ENCODE measurements at places on chromosomes 1 and 21.

DNA sequence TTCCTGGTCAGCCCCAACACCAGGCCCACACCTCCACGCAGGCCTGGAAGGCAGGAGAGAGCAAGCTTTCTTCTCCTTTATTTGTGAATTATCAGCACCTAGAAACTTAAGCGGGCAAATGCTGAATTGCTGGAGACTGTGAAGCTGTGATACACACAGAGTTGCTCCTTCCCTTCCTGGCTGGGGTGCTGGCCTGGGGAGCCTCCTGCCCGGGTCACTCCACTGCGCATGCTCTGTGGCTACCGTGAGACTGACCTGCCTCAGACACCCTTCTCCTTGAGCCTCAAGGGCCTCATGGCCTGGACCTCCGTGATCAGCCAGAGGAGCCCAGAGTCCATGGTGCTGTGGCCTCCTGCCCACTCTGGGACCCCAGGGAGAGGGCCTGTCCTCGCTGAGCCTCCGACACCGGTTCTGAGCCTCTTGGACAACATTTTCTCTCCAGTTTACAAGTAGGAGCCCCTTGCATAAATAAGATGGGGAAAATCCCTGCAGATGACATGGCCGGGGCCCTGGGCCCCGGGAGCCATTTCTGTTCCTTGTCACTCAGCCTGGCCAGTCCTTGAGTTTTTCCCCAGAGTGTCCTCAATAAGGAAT, 18.0 kb downstream of the AGPAT3 start:
- no peak for DNase-seq

- no peak for DNase-seq
These were observed 20.4 kb upstream of the ANGPTL7 start for GRCh38 chr1:11168731-11169130.

DNA sequence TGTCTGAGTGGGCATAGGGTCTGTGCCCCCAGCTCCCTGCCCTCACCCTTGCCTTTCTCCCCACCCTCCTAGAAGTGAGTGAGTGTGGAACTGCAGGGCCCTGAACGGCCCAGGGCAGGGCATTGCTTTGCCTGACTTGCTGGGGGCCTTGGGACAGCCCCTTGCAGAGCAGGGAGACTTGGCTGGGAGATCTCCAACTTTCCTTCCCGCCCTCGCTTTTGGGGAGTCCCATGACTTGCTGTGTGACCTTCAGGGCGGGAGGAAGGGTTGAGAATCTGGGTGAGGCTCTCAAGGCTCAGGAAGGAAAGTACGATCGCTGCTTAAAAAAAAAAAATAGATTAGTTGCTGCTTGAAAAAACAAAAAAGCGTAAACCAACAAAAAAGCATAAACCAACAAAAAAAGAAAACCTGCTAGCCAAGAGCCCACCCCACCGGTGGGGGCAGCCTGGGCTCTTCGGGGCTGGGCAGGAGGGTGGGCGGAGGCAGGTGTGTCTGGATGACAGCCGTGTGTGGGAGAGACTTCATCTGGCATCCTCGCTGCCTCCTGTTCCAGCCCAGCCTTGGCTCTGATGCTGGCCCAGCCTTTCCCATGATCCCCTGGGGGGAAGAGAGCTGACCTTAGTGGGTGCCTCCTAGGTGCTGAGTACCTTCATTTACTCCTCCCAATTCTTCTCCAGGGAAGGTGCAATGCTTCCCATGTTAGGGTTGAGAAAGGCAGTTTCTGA, 6.5 kb downstream of the NBL1 start:
- no peak for DNase-seq

- no peak for DNase-seq
These were observed 44.5 kb upstream of the VAMP3 start for GRCh38 chr1:7726623-7727022.

DNA sequence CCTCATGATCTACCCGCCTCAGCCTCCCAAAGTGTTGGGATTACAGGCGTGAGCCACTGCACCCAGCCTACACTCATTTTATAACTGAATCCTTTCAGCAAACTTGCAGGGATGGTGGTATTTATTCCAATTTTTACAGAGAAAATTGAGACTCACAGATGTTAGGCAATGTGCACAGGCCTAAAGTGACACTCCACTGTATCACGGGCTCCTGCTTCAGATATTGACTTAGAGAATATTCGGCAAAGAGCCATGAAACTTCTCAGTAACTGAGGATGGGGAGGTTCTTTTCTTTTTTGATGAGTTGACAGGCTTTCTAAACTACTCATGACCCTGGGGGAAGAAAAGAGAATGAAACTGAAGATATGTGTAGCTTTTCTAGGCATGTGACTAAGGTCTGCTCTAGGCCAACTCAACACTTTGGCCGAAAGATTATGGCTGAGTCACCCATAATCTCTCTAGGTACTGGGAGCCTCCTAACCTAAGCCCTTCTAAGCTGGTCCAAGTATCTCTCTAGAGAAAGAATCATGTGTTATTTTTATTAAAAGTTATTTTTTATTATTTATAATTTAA, 19.9 kb upstream of the PTCH2 start:
- DNase-seq = peak; percentile 5

DNA sequence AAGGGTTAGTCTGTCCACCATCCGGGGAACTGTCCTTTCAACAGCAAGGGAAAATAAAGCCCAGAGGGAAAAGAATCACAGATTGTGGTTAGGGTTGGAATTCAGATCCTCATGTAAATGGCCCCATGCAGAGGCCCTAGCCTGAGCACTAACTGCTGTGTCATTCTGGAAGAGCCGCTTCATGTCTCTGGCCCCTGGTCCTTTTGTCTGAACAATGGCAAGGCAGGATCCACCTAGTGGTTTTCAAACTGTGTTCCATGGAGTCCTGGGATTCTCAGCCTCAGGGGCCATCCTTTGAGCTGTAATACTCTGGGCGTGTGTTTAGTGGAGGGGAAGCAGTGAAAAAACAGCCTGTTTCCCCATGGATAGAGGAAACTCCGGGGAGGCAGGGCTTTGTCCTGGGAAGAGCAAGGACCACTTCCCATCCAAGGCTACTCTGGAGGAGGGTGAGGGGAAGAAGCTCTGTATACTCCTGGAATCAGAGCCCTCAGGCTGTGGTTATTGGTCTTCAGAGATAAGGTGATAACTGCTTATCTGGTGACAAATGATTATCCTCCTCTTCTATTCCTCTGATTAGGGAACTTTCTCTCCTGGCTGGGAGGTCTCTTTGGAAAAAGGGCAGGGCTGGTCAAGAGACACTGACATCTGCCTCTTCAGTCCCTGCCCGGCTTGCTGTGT, 19.2 kb downstream of the PAX7 start:
- no peak for DNase-seq

DNA sequence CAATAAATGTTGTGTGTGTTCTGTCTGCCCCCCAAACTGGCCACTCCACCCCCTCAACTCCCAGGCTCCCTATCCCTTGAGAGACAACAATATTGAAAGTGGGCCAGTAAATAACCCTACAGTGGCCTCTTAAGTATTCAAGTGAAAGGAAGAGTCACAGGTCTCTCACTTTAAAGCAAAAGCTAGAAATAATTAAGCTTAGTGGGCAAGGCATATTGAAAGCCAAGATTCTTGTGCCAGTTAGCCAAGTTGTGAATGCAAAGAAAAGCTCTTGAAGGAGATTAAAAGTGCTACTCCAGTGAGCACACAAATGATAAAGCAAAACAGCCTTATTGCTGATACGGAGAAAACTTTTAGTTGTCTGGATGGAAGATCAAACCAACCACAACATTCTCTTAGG, 158.4 kb downstream of the GABPA start:
- no peak for DNase-seq

DNA sequence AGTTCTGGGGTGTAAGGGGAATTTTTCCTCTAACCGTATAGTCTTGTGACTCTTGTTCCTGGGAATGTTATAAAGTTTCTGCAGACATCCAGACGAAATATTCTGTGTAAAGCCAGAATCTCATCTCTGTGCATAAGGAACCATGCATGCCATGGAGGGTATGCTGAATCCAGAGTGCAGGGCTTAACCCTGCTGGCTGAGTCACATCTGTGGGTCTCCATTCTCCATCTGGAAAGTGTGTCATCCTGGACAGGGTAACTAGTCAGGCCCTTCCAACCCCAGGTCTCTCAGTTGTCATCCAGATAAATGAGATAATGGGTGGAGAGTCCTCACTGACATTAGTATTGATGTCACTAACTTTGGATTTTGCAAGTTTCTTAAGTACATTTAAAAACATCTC, 48.8 kb downstream of the ATP5PO start:
- no peak for DNase-seq

DNA sequence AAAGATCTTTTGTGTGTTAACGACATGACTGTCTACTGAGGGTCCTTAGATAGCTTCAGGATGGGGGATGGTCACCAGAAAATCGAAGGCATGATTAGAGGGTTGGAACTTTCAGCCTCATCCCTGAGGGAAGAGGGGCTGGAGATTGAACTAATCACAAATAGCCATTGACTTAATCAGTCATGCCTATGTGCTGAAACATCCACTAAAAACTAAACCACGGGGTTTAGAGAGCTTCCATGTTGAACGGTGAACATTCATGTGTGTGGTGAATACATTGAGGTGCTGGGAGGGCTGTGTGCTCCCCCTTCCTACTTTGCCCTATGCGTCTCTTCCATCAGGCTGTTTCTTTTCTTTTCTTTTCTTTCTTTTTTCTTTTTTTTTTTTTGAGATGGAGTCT, 17.0 kb downstream of the RBP7 start:
- no peak for DNase-seq

- DNase-seq = no peak
These were observed at the start of gene ABCG1 for GRCh38 chr21:42218836-42219605. Gene ABCG1 (plus strand): TSS chr21:42219140. CDS start chr21:42219263, 123 bp downstream.

GRCh38 chr1:117780687-117781475, 148.5 kb downstream of the GDAP2 start:
- no peak for DNase-seq

DNA sequence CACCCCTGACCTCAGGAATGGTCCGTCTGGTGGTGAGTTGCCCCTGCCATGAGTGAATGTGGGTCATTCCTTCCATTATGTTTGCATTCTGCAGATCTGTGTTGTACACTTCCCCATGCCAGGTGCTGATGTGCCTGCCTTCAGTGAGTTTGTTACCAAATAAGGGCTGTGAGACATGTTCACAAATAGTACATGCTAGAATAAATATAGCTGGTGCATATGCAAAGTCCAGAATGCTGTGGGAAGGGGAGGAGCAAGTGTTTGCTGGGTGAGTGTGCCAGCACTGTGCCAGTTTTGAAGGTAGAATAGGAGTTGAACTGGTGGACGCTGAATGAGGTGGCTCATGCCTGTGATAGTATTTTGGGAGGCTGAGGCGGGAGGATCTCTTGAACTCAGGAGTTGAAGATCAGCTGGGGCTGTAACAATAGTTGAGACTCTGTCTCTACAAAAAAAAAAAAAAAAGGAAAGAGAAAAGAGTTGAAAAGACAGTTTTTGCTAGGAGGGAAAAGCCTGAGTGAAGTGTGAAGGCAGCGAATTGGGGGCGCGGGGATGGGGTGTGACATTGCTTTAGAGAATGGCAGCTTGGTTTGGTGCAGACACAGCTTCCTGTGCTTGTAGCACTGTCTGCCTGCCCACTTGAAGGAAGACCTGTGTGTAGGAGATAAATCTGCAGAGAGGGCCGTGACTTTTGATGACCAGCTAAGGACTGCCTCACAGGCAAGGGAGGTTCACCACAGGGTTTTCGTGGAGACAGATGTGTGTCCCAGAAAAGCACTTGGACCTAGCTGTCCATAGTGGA, 61.1 kb downstream of the LGR6 start:
- DNase-seq = no peak

DNA sequence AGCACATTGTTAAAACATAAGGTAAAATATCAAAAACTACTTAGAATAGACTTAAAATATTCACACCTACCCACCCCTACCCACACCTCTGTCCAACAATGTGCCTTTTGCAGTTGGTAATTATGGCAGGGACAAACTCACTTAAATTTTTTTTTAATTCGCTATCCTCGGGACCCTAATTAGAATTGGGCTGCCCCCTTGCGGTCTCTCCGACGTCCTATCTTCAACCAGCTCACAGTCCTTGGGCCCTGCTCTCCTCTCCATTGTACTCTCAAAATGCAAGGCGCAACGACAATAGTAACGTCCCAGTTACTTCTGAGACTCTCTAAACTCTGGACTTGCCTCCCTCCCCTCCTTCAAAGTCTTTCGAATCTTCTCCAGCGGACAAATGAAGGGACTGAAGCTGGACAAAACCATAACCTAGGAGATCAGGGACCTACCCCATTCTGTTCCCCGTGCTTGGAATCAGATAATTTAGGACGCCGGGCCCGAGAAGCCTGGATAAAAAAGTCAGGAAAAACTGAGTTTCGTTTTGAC, 1.1 kb upstream of the CIART start:
- peak; percentile 91 for DNase-seq

- no peak for DNase-seq
These were observed 28.7 kb upstream of the RGS5 start for GRCh38 chr1:163231385-163231784.

- DNase-seq = no peak
These were observed 51.2 kb downstream of the EPHB2 start for GRCh38 chr1:22761821-22762220.

GRCh38 chr1:168608796-168609715, 32.7 kb downstream of the XCL1 start:
- no peak for DNase-seq

DNA sequence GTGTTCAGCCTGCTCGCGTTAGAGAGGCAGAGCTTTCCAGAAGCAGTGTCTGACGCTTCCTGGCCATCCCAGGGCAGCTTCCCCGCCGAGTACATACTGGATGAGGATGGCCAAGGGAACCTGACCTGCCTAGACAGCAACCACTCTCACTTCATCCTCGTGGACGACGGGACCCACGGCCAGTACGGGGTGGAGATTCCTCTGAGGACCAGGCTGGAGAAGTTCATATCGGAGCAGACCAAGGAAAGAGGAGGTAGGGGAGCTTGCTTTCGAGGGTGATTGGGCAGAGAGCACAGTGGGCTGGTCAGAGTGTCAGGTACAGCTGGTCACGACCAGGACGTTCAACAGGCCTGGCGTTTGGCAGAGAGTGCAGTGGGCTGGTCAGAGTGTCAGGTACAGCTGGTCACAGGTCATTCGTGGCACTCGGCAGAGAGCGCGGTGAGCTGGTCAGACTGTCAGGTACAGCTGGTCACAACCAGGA, 22.4 kb downstream of the TRPM2 start:
- no peak for DNase-seq

DNA sequence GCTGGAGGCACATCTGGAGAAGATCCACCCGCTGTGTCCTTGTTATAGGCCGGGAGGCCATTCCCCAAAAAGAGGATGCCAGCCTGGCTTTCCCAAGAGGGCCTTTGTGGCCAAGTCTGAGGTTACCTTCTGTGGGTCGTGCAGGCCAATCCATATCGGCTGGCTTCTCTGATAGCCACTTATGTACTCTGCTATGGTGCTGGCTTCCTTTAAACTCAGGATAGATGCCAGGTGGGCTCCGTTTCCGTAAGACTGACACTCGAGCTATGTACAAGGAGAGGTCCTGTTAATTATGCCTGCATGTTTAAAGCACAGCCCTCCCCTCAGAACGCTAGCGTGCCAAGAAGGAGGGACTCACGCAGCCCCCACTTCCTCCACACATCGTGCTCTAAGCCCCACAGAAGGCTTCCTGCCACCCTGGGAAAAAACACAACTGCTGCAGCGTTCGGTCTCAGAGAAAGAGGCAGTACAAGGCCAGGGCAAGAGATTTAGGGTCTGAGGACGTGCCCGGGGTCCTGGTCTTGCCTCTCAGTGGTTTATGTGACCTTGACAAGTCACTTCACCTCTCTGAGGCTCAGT, 11.6 kb downstream of the REG4 start:
- no peak for DNase-seq

Data from OCI-M1 (cell line).